ENCODE measurements at places on chromosomes 11 and 22. TPM values are rescaled to one million over a fixed set of nuclear protein-coding genes. Genes with fewer than 3 reads are reported as not detected.

APOL1 gene
- total RNA-seq: 0.32 TPM

GRCh38 chr22:40325315-40325714 is 21.0 kb upstream of the ADSL start:
- peak; percentile 61 for DNase-seq

GGTLC2 gene
- not detected for total RNA-seq

- no peak for DNase-seq
Observed at GRCh38 chr22:46448333-46448732, 89.1 kb downstream of the CELSR1 start.

DNA sequence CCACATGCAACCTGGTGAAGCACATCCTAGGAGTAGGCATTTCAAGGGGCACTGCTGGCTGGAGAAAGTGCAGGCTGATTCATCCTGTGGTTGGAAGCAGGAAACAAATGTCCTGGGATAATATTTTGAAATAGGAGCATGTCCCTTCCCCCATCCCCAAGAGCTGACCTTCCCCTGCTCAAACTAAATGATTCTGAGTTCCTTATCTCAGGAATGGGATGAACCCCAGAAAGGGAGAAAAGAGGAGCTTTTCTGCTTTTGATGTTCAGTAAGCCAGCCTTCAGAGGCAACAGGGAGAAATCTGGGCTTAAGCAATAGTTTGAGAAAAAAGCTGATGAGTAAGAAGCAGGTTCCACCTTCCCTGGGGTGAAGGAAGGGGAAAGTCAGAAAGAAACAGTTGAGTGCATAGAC is 19.5 kb upstream of the SPON1 start:
- no peak for DNase-seq

MRGPRF gene
- 3.2 TPM for total RNA-seq

MAPK8IP1 gene
- total RNA-seq: 12.0 TPM

DNA sequence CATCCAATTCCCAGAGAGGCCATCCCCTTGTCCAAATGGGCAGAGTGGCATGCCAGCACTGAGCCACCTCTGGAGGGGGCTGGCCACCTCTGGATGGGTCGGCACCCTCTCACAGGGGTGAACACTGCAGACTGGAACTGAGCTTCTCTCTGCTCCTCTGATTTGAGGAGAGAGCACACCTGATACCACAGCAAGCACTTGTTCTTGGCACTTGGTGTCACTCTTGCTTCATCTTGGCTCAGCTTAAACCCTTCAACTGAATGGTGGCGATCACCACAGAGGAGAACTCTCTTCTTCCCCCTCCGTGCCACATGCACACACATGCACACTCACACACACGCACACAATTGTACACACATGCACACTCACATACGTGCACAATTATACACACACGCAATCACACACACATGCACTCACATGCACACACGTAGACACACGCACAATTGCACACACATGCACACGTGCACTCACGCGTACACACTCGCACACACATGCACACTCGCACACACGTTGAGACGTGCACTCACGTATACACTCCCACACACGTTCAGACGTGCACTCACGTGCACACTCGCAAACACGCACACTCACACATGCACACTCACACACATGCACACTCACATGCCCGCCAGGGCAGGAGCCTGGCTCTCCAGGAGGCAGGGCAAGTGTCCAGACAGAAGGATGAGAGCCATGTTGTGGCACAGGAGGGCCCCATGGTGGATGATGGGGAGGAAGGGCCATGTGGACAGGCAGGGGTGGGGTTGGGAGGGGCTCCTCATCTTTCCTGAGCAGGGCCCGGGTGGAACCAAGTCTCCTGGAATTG is 23.4 kb downstream of the OVOL1 start:
- DNase-seq: no peak

- DNase-seq: peak; percentile 25
Observed at GRCh38 chr11:74673693-74674360, 57.4 kb downstream of the CHRDL2 start.

DNA sequence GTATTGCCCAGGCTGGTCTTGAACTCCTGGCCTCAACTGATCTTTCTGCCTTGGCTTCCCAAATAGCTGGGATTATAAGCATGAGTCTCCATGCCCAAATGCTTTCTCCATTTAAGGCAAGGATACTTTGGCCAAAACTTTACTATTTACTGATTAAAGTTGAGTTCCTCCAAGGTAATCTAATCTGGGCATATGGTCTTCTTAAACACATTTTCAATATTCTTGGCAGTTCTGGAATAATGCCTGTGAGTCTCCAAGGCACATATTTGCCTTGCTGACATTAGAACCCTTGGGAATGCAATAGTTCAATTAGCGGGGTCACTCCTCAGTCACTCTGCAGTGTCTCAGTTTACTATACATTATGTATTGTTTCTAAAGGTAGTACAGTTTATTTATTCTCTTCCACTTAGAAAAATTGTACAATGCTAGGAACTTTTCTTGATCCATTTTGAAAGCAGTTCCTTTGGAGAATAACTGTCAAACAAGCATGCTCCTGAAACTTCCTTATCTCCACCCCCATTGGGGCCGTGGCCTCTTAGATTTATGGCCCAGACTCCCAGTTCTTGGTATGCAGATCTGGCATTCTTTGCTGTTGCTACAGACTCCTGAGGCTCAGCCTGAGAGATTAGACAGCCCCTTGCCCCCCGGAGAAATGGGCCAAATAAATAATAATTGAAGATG is 13.1 kb upstream of the RAB38 start:
- no peak for DNase-seq

DNA sequence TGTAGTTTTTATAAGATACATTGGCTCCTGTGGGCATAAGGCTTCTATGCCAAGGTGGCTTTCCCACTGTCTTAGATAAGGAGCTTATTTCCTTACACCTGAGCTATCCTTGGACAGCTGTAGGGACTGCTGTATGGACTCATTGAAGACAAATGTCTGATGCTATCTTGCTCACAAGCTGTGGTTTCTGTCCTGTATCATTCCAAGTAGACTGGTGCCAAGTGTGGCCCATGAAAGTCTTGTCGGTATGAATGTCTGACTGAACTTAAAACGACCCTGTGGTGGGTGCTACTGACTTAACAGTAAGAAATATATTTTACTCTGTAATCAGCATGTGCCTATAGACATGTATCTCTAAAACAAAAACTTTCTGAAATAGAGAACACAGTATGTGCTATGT is 45.0 kb downstream of the LARGE2 start:
- DNase-seq: no peak

DNA sequence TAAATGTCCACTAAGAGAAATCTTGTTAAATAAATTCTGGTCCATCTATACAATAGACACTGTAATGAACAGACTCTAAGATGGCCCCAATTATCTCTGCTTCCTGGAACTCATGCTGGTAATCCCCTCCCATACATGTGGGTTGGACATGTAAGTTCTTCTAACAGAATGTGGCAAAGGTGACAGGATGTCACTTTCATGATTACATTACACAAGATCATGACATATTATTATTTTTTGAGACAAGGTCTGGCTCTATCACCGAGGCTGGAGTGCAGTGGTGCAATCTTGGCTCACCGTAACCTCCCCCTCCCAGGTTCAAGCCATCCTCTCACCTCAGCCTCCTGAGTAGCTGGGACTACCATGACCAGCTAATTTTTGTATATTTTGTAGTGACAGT is 14.6 kb upstream of the NDUFC2 start:
- no peak for DNase-seq

DNA sequence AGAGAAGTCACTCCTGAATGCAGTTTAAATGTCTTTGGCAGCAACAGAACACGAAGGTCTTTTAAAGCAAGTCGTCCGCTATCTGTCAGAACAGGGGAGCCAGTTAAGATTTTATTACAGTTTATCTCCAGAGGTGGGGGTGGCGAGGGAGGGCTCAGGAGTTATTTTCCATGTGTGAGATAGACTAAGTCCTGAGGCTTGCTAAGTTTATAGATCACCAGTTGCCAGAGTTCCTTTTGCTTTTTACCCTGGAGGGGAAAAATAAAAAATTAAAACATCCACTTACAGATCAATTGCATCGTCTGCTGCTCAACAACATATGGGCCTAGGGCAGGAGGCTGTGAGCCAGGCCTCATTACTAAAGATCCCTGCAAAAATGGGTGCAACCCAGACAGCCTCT is 90.7 kb downstream of the SNX19 start:
- no peak for DNase-seq

MIAT gene
- 4.2 TPM for total RNA-seq

APOA1 gene
- total RNA-seq: 91.8 TPM

DNA sequence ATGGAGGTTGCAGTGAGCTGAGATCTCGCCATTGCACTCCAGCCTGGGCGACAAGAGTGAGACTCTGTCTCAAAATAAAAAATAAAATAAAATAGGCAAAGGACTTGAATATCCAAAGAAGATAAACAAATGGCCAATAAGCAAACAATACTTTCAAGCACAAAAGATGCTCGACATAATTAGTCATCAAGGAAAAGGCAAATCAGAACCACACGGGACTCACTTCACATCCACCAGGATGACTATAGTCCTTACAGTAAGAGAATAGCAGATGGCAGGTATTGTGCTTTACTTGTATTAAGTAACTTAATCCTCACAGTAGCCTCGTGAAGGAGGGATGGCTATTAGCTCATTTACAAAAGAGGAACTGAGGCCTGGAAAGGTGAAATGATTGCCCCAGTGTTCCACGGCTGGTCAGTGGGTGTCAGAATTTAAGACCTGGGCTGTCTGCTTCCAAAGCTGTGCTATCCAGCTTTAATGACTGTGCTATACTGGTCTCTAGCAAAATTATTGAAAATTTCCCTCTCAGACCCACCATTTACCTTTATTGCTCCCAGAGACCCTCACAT is 40.2 kb upstream of the RBFOX2 start:
- DNase-seq: no peak

DNA sequence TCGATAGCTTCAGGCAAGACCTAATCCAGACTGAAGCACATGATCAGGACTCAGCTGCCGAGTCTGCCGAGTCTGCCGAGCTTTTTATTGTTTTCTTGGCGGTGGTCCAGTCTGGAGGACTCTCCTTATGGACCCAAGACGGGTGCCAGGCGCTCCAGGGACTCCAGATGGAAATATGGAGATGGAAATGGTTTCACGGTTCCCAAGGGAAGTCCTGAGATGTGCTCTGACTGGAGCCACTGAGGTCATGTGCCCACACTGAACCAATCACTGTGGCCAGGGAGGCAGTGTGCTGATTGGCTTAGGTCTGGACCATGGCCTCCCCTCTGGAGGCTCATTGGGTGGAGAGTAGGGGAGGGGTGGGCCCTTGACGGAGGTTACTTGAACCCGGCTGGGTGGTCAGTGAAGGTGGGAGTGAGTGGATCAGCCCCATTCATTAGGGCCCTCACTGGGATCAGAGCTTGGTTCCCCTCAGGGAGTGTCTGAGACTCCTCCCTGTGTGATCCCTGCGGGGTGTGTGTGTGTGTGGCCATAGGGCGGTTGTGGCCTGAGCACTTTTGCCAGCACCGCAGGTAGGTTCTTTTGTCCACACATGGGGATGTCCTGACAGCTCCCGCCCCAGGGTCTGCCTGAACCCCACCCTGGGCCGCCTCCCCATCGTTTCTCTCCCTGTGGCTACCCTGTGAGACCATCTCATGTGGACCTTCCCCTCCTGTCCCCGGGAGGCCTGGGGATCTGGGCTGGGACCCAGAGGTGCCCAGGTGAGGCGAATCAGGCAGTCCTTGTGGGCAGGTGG is 14.0 kb downstream of the RPS6KA4 start:
- peak; percentile 90 for DNase-seq

MISFA gene
- 6.0 TPM for total RNA-seq

- no peak for DNase-seq
Observed at GRCh38 chr11:114081641-114082414, 22.3 kb downstream of the ZBTB16 start.

DNA sequence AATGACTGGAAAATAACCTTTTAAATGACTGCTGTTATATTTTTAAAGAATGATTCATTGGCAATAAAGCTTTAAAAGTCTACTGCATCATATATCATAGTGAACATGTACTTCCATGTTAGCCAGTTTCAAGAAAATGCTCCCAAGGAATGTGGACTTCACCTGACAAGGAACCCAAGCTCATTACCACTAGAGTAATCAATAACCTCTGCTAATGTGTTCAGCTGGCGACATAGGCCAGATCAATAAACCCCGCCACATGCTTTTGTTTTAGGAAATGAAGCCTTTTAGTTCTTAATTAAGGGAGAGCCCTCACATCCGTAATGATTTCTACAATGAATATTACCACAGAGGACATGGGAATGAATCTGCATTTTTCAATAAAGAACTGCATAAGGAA is 1219.9 kb upstream of the CNTN5 start:
- no peak for DNase-seq

DNA sequence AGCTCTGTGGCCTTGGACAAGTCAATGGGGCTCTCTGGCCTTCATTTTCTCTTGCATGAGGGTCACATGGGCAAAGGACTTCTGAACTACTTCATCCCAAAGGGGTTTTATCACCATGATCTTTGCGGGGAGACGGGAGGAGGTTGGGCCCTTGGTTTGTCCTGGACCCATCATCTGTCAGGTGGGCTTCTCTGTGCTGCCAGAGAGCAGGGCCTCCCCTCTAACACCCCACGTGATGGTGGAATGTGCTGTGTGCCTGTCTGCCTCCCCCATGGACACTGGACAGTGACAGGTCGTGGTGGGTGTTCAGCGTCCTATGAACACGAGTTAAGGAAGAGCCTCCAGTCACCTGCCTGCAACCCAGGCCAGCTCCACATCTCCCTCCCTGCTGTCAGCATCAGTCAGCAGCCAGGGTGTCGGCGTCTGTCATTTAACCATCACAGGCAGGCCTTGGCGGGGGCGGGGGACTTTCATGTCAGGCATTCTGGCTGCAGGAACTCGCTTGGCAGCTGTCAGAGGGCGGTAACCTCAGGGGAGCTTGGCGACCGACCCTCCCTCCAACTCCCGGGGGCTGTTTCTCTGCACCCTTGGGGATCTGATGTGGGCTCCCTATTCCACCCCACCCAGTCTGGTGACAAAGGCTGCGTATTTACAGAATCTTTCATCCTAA is 2.6 kb upstream of the SUN2 start:
- DNase-seq: no peak

- DNase-seq: no peak
Observed at GRCh38 chr11:93512073-93512475, 31.1 kb downstream of the SMCO4 start.

GRCh38 chr22:31826443-31826842 is 72.6 kb downstream of the DEPDC5 start:
- no peak for DNase-seq

DNA sequence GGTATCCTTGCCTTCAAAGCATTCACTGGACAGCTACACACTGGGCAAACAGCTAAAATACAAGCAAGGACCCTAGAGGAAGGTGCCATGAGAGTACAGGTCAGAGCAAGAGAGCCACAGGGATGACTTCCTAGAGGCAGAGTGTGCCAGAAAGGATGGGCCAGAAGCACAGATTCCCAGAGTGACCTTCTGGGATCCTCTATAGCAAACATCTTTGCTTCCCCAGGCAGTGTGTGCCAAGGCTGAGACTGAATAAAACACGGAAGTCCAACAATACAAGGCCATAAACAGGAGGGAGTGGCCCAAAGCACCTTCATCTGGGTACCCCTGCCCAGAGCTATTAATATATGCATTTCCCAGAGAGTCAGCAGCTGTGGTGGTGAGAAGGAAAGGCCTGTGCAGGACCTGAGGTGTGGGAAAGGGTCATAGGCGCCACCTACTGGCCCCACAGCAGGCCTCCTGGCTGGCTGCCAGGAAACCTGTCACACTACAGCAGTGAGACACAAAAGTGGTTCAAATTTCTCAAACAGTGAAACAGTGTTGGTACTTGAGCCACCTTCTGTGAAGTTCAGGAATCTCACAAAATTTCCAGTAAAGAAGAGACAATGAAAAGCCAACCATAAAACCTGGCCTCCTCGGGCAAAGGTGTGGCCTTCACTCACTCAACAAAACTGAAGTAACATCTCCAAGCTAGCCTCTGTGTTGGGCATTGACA is 20.3 kb downstream of the CLPB start:
- peak; percentile 89 for DNase-seq
